ENCODE measurements at places on chromosomes 2 and 18.

DNA sequence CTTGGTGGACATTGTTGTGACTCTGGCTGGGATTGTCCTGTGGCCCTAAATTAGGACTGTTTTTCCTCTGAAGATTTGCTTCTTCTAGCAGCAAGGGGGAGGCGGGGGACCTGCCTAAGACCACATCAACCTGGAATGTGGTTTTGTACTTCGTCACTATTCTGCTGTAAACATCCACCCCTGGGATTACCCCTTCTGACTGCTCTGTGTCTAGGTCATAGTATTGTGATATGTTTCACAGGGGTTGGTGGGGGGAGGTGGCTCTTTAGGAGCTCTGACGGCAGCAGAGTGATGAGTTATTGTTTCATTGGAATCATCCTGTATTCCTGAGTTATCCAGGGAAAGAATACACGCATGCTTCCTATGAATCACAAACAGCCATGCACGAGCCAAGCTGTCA, 226.4 kb upstream of the MYT1L start:
- no peak for DNase-seq

- no peak for DNase-seq
These were observed 116.3 kb upstream of the ID2 start for GRCh38 chr2:8565399-8566154.

GRCh38 chr2:238425505-238425978, 1.2 kb upstream of the ASB1 start:
- no peak for DNase-seq

DNA sequence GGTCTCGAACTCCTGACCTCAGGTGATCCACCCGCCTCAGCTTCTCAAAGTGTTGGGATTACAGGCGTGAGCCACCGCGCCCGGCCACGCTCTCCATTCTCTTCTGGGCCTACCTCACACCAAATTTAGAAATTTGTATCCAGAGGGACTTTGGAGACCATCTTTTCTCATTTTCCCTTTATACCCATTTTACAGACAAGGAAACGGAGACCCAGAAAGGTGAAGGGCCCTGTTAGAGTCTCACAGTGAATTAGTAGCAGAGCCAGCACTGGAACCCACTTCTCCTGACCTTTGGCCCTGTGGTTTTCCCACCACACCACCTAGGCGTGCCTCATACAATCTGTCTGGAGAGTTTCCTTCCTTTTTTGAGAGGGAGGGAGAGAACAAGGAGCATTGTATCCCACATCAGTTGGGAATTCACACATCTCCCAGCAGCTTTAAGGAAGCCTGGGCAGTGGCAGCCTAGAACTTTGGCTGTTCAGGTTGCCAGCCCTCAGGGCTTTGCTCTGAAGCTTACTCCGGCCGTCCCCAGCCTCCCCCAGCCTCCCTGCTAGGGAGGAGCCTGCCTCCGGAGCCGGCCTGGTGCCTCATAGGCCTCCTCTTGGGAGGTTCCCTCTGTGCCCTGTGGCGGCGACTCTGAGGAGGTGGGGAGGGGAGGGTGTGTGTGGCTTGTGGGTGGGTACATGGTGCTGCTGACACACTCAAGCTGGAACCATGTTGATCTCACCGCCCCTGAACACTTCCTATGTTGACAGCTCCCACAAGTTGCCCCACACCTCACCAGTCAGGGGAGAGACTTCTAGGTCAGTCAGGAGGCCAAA, 13.8 kb downstream of the FOSL2 start:
- DNase-seq, result no peak

DNA sequence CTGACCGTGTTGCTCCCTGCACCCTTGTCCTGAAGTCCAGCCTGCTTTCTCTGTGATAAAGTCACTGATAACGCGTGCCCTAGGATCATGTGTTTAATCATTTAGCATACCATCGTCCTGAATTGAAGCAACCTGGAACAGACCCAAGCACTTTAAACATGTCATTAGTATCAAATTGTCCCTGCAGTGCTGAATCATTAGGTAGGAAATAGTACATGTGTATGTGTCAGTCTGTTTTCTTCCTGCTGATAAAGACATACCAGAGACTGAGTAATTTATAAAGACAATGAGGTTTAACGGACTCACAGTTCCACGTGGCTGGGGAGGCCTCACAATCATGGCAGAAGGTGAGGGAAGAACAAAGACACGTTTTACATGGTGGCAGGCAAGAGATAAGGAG, 2.8 kb downstream of the ASB18 start:
- no peak for DNase-seq

GRCh38 chr2:229635371-229635680, 79.0 kb downstream of the DNER start:
- DNase-seq, result no peak

- DNase-seq, result peak; percentile 84
These were observed at the start of gene CYS1 for GRCh38 chr2:10079870-10080535. CYS1 (minus strand) TSS chr2:10080411; CDS start chr2:10080223, 188 bp downstream.

DNA sequence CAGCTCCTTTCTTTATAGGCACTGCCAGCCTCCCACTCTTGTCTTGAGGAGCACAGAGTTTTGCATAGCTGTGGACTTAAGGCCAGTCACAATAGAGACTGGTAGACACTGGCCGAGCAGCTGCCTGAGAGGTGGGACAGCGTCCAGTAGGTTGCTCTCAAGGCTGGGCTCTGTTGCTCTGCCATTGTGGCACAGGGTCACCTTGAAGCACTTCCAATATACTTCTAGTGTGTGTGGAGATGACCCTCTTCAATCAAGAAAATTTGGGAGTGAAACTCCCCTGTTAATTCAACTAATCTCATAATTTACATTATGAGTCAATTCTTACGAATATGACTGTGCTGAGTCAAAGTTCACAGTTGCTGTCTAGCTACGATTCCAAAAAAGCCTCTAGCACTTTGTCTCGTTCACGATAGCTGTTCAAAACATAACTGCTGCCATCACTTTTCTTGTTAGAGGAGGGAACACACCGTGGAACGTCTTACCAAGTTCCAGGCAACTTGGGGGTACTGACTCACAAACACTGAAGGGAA, 636.2 kb downstream of the EPHA4 start:
- no peak for DNase-seq

DNA sequence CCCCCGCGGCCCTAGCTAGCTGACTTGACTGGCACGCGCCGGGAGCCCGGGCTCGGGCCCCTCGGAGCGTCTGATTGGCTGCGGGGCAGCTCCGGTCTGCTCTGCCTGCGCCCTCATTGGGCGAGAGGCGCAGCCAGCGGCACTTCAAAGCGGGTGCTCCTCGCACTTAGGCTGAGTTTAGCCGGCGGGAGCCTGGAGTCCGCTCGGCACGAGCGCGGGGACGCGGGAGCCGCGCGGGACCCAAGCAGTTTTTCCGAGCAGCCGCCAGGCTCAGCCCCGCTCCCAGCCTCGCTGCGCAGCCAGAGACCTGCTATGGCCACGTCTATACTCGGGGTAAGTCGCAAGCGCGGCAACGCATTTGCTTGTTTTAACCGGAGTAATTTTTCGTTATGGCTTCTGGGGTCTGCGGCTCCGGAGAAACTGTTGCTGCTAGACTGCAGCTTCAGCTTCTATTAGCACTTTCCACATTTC, at the start of gene SP9:
SP9 (plus strand) TSS at position 174 of the 471 bp plus-strand sequence; CDS start at position 313, 139 bp downstream.
- peak; percentile 59 for DNase-seq

- no peak for DNase-seq
These were observed 109.0 kb downstream of the AQP4 start for GRCh38 chr18:26756556-26756955.

DNA sequence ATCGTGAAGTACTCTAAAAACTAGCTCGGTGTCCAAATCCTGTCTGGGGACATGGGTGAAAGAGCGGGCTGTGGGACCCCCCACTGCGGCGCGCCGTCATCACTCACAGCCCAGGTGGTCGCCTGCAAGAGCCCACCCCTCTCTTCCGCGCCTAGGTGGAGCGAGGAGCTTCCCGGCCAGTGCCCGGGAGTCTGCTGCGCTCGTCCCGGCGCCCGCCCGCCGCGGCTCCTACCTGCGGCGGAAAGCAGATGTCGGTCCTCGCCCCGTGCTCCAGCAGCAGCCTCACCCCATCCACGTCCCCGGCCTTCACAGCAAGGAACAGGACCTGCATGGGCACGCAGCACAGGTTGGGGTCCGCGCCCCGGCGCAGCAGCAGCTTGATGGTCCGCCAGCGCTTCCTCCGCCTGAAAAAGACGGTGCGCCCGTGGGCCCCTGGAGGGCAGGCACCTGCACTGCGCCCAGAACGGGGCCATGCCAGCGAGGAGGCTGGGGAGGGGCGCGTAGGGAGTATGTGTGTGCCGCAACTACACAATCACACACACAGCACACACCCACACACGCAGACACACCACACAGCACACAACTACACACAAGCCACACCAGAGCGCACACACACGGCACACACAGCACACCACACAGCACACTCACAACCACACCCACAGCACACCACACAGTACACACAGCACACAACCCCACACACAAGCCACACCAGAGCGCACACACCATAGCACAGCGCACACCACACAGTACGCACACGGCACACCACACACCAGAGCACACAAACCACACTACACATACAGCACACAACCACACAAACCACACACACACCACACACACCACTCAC, 37.4 kb downstream of the ANKMY1 start:
- DNase-seq, result no peak

DNA sequence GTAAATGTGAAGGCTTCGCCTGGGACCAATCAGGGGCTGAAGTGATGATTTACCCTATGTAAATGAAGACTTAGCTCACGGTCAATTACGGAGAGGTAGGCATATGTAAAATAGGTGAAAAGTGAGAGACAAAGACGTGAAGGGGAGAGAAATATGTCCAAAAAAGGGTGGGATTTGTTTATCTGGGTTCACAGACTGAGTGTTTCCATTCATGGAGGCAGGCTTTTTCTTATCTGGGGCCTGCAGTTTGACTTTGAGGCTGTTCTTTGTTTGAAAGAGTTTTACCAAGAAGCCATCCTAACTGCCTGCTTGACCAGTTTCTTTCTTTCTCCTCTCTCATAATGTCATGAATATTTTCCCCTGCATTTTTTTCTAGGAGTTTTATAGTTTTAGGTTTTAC, 202.7 kb downstream of the NYAP2 start:
- DNase-seq, result no peak

GRCh38 chr18:78228974-78229373, 750.6 kb upstream of the SALL3 start:
- DNase-seq, result no peak

- no peak for DNase-seq
These were observed 56.2 kb upstream of the ATP8B1 start for GRCh38 chr18:57859314-57859713.

DNA sequence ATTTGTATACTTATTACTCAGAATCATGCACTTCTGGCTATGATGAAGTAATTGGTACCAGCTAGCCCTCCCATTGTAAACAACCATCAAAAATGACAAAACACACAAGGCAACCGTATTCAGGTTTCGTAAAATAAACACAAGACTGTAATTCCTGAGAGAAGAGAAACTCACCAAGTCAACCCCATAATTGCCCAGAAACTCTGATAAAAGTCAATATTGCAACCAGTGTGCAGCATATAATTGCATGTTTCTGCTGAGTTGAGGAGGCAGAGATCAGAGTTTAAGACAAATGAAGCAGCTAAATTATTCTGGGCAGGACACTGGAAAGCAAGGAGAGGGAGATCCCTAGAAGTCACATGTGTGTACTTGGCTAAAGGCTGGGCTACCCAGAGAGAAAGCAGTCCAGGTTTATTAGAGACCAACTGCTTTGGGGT, 90.3 kb downstream of the ROCK2 start:
- DNase-seq, result no peak

- no peak for DNase-seq
These were observed 688 bp upstream of the WDR33 start for GRCh38 chr2:127811397-127812321.

DNA sequence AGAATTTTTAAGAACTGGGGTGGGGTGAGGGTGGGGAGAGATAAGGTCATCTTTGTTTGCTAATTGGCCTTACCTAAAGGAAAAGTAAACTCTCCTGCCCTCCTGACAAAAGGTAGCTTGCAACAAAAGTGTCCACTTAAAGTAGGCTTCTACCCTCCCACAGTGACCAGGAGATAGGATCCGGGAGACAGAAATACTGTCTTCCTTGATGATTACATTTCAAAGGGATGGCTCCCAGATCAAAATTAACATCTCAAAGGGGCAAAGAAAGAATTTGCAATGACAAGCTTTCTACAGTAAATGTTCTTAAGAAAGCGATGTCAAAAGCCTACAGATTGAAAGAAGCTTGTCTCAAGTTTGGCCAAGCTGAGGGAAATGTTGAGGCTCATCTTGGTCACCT, 775.3 kb downstream of the CPS1 start:
- no peak for DNase-seq

GRCh38 chr18:25074925-25075324, 277.0 kb downstream of the ZNF521 start:
- no peak for DNase-seq

- no peak for DNase-seq
These were observed 18.4 kb upstream of the YES1 start for GRCh38 chr18:830315-830901.

All from AG08396 (cell line).